ENCODE measurements at places on chromosomes 11 and 22.

DNA sequence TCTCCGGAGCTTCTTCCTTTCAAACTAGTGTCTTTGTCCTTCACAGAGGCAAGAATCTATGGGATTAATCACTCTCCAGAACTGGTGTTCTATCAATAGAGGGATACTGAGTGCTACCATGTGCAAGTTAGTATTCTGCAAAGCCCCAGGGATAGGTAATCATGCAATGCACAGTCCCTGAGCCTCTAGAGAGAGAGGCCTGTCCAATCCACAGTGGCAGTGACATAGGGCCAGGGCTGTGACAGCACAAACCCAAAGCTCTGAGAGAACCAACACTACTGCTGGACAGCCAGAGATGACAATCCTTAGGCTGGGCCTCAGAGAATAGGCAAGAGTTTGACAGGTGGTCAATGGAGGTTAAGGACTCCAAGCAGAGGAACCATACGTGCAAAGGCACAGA lies 66.8 kb upstream of the USP47 start:
- no peak for DNase-seq

GRCh38 chr11:101620026-101620425 lies 36.2 kb upstream of the TRPC6 start:
- no peak for DNase-seq

- DNase-seq = no peak
Measured at GRCh38 chr11:17805873-17806272, 71.3 kb downstream of the KCNC1 start.

DNA sequence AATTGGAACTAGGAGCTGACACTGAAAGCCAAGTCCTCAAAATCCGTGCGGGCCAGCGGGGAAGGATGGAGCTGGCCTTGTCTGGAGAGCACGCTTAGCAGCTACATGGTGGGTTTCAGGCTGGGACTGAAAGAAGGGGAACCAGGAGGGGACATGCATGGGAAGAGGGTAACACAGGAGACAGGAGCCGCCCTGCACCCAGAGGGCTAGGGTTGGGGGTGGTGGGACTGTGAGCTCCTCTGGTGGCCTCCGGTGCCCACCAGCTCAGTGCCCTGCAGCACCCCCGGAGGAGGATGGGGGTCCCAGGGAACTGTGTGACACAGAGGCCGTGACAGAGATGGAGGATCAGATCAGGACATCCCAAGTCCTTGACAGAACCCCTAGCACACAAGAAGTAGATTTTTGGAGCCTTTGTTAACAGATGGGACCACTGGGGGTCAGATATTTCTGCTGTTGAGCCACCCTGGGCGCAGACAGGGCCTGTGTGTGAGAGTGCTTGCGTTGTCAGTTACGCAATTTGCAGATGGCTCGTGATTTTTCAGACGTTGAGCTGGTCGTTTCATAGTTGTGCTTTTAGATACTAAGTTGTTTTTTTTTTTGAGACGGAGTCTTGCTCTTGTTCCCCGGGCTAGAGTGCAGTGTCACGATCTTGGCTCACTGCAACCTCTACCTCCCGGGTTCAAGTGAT lies 21.3 kb upstream of the GRAMD4 start:
- DNase-seq = peak; percentile 91

GRCh38 chr22:23204125-23204488 lies 23.8 kb downstream of the BCR start:
- DNase-seq = no peak

DNA sequence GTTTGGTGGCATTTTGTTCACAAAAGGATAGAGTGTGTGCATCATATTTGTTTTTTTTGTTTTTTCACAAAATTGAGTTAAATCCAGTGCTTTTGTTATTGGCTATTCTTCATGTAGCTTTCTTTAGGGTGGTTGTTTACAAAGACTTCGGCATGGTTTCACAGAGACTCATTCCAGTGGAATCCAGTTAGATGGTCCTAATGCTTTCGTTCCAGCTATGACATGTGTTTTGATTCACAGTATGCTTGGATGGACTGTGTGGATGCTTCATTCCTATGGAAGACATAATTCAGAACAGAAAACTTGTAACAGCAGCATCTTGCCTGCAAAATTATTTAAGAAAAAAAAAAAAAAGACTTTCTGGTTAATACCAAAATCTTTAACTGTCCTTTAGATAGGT lies 97.9 kb downstream of the PDHX start:
- DNase-seq = no peak

DNA sequence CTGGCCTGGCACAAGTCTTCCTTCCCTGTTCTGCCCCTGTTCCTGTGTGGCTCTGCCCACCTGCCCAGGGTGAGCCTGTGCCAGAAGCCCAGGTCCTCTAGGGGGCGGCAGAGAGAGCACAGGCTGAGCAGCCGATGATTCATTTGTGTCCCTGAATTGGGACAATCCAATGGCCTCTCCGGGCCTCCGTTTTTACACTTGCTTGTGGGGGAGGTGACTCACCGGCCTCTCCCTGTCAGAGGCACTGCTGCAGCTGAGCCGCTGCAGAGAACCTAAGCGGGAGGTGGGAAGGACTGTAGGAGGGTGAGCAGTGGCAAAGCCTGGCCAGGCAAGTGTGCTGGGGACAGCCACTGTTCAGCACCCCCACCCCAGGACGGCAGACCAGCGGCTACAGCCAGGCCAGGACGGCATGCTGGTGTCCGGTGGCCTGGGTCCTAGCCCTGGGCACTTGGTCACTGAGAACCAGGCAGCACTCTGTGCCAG lies 65.2 kb upstream of the LMO1 start:
- peak; percentile 97 for DNase-seq

DNA sequence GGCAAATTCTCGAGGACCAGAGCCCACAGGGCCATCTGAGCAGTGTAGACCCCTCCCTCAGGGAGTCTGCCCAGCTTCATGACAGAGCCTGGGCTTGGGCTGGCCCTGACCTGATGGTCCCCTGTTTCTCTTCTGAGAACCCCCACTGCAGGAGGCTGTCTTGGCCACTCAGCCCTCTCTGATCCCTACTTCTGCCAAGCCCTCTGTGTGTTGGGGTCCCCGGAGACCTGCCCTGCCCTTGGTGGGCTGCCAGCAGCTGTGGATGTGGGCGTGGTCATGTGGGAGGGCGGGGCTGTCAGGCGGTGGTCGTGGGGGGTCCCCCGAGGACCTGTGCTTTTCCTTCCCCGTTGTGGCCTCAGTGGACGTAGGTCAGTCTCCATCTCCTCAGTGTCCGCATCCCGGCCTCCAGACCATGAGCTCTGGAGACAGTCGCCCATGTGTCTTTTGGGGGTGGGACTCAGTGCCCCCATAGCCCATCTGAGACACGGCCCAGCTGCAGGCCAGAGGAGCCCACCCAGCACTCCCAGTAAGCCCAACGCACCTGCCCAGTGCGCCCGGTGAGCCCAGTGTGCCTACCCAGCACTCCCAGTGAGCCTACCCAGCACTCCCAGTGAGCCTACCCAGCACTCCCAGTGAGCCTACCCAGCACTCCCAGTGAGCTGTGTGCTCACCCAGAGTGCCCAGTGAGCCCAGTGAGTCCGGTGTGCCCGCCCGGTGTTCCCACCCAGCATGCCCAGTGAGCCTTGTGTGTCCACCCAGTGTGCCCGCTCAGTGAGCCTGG lies 409.2 kb downstream of the TBC1D22A start:
- DNase-seq = no peak

GRCh38 chr11:104522650-104523049 lies 358.7 kb upstream of the PDGFD start:
- no peak for DNase-seq

- DNase-seq = no peak
Measured at GRCh38 chr11:106989078-106989455, 29.2 kb downstream of the GUCY1A2 start.

GRCh38 chr11:33268945-33269540 lies 11.9 kb downstream of the HIPK3 start:
- no peak for DNase-seq

DNA sequence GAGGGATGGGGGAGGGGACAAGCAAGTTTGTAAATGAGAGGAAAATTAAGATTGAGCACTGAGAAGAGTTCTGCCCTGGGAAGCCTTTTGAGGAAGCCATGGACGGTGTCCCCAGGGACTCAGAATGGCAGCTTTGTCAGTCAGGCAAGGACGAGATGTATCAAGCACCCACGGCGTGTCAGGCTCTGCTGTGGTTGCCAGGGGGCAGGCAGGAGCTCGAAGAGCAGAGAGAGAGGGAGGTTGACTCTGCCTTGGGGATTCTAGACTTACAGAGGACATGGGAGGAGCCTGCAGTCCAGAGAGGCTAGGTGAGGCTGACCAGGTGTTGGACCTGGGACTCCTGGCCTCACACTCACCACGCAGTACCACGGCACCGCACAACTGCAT lies 29.1 kb upstream of the SYT7 start:
- DNase-seq = no peak

- DNase-seq = no peak
Measured at GRCh38 chr22:24833881-24834495, 28.0 kb downstream of the SGSM1 start.

- DNase-seq = peak; percentile 52
Measured at GRCh38 chr11:117950301-117950700, 21.1 kb upstream of the TMPRSS13 start.

GRCh38 chr11:104531894-104532293 lies 366.4 kb downstream of the CASP12 start:
- DNase-seq = peak; percentile 55

DNA sequence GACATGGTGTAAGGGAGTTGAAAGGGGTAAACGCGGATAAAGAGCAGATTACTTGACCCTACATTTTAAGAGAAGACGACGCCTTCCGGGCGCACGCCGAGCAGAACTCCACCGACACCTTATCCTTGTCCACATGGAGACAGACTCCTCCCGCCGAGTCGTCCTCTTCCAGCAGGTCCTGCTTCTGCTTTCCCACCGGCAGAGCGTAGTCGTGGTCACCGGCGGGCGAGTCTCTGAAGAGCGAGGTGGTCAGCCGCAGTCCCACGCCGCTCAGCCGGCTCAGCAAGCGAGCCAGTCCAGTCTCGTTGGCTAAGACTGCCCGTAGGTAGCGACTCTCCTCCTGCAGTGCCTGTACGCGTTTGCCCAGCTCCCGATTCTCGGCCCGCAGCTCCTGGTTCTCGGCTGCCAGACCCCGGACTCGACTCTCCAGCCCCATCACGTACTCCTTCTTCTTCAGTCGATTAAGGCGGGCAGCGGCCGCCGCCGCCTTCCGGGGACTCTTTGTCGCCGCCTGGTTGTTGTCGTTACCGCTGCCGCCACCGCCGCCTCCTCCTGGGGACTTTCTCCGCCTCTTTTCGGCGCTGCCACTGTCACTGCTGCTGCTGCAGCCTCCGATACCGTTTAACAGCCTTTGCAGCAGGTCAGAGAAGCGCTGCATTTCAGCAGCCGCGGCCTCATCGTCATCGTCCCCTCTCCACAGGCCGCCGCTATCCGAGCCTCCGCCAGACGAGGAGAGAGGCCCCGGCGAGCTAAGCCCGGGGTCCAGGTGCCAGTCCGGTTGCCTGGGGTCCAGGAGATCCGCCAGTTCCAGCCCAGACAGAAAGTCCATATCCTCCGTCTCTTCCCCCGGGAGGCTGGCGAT lies 945 bp downstream of the CREBZF start:
- DNase-seq = peak; percentile 85

- DNase-seq = no peak
Measured at GRCh38 chr11:24779791-24780190, 282.9 kb downstream of the LUZP2 start.

- DNase-seq = no peak
Measured at GRCh38 chr22:17924735-17925364, 99.5 kb downstream of the MICAL3 start.

DNA sequence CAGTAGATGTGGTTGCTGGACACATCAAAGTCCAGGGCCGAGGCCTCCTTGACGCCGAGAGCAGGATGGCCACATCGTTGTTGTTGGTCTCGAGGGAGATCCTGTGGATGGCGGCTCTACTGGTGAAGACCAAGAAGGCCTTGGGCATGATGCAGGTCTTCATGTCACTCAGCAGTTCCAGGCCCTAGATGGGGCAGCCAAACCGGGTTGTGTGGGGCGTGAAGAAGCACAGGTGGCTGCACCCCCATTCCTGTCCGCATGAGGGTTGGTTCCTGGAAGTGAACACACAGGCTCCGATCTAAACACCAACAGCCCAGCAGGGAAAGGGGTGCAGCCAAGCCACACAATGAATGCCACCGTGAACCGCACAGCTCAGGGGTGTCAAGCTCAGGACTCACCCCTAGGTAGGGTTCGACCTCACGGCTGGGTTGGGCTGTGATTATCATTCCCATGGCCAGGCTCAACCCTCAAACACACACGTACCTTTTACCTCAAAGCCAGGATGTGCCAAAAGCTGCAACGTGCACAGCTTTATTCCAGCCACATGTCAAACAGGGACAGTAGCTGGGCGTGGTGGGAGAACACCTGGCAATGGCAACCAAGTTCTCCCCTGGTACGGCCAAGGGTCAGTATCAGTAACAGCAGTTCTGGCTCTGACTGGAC lies 132.3 kb downstream of the CRYBB2 start:
- no peak for DNase-seq

- DNase-seq = no peak
Measured at GRCh38 chr11:134317103-134317502, 14.7 kb upstream of the GLB1L2 start.

GRCh38 chr11:80512491-80512890 lies 1071.7 kb upstream of the TENM4 start:
- no peak for DNase-seq

GRCh38 chr11:74306435-74307175 lies 4.8 kb downstream of the P4HA3 start:
- DNase-seq = no peak

DNA sequence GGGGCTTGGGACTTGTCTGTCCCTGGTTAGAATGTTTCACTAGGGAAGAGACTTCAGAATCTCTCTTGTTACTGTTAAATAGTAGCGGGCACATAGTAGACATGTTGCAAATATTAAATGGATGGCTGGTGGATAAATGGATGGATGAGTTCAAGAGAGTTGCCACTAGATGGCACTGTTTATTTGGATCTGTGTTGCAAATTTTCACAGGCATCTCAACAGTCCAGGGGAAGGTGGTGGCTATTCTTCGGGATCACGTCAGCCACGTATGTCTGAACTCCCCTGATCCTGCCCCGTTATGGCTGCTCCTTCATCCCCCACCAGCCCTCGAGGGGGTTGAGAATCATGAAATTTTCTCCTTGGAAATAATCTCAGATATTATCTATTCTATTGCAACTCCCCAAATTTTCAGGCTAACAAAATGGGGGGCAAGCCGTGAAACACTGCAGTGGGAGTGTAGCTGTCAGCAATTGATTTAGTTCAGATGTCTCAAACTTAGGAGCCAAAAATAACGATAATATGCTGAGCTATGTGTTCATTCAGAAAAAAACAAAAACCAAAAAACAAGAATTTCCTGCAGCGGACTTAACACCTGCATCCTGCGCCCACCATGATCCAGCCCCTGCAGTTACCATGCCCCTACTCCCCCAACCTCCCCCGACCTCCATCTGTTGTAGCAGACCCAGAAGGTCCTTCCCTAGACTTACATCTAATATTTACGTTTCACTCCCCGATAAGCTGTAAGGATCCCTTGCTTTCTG lies 29.1 kb upstream of the BIRC3 start:
- peak; percentile 90 for DNase-seq

Data from suppressor macrophage treated with lipopolysaccharide for 4 hours (primary cell).